DND-41 (cell line): ENCODE measurements at places on chromosomes 16 and 17.
A peak's percentile ranks its signal among the peaks of the same experiment; 100 is the strongest.

DNA sequence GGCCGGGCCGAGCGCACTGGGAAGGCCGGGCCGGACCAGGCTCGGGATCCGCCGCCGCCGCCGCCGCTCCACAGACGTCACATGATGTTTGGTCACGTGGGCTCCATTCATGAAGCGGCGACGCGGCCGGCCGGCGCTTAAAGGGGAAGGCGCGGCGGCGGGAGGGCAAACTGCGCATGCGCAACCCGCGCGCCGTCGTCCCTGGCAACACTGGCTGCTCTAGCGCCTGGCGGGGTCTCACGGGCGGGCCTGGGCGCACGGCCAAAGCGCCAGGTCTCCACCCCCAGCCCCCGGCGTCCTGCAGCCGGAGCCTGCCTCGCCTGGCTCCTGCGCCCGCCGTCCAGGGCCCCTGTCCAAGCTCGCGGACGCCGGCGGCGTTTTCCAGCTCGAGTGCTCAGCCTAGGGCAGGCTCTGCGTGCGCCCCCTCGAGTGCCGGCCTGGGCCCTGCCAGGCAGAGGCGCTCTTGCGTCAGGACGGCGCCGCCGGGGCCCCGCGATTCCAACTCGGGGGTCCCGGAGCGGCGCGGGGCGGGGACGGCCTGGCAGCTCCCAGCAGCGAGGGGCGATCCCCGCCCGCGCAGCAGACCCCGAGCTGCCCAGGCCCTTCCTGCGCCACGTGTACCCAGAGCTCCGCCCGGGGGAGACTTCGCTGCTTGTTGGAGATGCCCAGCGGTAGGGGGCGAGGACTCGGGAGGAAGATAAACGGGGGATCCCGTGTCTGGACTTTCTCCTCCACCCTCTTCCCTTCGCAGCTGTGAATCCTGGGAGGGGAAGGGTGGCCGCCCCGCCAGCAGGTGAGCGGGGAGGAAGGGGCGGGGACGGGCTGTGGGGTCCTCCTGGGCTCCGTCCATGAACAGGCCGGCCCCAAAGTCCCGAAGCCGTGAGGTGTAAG lies at the start of gene MAFG:
MAFG (minus strand) TSS at position 83 of the 891 bp plus-strand sequence. CDS start 4,550 bp downstream, outside the sequence.
- H3K4me3 ChIP-seq = peak within 1 kb of the TSS; percentile 90
- no peaks in the 10 kb centered on the region for H3K27me3 ChIP-seq
- peaks cover 5% of the 10 kb centered on the region; the same call in 1 of the 2 replicates for H3K36me3 ChIP-seq
- H3K4me1 ChIP-seq = peaks cover 47% of the 10 kb centered on the region
- peak within 1 kb of the TSS; percentile 72 for H3K27ac ChIP-seq

DNA sequence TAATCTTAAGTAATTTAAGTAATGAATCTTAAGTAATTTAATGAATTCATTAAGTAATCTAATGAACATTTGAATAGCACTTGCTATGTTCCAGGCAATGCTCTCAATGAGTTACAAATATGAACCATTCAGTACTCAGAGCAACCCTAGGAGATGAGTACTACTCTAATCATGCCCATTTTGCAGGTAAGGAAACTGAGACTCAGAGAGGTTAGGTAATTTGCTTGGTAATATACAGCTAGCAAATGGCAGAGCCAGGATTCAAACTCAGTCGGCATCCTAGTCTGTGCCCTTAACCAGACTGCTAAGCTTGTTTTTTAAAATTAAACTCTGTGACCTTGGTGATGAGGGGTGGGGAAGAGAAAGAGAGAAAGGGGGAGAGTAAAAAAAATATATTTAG lies 25.6 kb downstream of the ACSM1 start:
- no peak overlapping the region for H3K27ac ChIP-seq
- H3K27me3 ChIP-seq = no peaks in the 10 kb centered on the region
- no peaks in the 10 kb centered on the region for H3K36me3 ChIP-seq

GRCh38 chr17:48596735-48597527 lies 3.4 kb upstream of the HOXB5 start:
- H3K27me3 ChIP-seq = peaks cover 3% of the 10 kb centered on the region
- H3K4me3 ChIP-seq = no peak overlapping the region
- DNase-seq = no peak
- H3K36me3 ChIP-seq = no peaks in the 10 kb centered on the region
- no peaks in the 10 kb centered on the region for H3K4me1 ChIP-seq

DNA sequence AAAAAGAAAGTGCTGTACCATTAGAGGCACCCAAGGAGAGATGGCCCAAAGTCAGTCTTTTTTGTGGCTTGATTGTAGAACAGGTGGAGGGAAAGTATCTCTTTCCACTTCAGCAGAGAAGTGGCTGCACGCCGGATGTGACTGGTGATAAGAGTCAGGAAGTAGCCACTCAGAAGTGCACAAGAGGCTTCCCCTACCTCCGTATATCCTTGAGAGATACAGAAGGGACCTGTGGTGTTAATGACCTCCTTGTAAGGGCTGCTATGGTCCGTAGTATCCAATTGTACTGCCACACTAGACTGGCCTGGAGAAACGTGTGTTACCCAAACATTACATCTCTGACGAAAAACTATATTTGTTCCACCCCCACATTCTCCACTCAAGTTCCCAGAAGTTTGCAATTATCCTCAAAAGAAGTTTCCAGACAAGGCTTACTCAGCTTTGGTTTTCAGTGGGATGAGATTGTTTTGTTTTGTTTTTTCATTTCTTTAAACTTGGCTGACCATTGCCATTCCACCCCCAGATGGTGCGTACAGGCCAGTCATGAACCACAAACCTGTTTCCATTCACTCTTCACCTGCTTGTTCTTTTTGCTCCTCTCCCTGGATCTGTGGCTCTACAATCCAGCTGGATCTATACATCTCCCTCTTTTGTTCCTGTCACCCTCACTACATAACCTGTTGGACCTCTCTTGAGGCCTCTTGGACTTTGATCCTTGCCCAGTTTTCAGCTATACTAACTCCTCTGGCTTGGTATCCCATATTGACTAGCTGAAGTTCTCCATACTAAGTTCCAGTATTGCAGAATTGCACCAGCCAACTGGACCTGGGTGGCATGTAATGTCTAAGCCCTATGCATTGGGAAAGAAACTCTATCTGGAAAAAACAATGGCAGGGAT lies 20.7 kb upstream of the MED13 start:
- no peak for DNase-seq
- no peak overlapping the region for H3K4me3 ChIP-seq
- H3K27ac ChIP-seq = no peak overlapping the region
- no peaks in the 10 kb centered on the region for H3K4me1 ChIP-seq
- no peaks in the 10 kb centered on the region for H3K27me3 ChIP-seq

DNA sequence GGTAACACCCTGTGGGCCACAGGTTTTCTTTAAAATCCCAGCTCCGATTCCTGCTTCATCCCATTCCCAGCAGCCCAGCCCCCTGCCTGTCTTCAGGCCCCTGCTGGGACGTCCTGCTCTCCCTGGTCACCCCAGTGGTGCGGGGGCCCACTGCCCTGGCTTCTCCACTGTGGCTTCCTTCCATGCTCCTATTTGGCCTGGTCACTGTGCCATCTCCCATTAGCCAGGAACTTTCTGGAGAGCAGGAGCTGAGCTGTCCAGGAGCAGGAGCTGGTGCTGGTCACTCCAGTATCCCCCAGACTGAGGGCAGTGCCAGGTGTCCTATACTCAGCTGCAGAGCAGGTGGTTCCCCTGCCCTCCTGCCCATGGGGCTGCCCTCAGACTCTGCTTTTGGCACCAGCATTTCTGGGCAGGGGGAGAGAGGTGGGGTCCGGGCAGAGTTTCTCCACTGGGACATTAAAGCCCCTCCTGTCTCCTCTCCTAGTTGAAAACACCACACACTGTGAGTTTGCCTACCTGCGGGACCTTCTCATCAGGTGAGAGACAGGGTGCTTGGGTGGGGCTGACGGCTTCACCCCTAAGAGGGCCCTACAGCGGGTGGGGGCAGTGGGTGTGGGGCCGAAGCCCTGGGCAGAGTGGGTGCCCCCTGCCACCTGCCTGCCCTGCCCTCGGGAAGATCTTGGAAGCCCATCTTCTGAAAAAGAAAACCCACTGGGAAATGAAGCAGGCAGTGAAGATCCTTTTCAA lies 356.2 kb downstream of the SEC14L1 start:
- no peak overlapping the region for H3K4me3 ChIP-seq
- peaks cover 88% of the 10 kb centered on the region for H3K36me3 ChIP-seq
- DNase-seq = peak; percentile 4
- H3K27ac ChIP-seq = no peak overlapping the region

GRCh38 chr17:60392845-60393702 lies 1.1 kb upstream of the USP32 start:
- H3K4me3 ChIP-seq = peak overlapping the region; percentile 81
- DNase-seq = peak; percentile 53
- no peaks in the 10 kb centered on the region for H3K27me3 ChIP-seq
- no peaks in the 10 kb centered on the region; the same call in 1 of the 2 replicates for H3K36me3 ChIP-seq
- H3K27ac ChIP-seq = peak overlapping the region; percentile 99

DNA sequence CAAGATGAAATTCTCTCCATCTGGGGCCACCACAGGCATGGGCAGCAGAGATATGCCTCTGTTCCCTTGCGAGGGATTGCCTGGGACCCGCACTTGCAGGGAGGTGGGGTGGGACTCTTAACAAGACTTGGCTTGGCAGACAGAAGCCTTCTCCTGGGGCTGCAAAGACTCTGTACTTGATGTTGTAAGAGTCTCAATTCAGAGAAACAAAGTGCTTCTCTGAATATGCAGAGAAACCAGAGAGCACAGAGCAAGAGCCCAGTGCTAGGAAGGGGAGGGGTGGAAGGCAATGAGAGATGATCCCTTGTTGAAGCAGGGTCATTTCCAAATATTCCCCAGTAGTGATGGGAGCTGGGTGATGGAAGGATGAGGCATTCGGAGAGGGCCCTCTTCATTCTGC lies 2.2 kb downstream of the MMP28 start:
- no peaks in the 10 kb centered on the region for H3K36me3 ChIP-seq
- H3K4me1 ChIP-seq = 0 out of 2 replicates have a peak, but pooled peaks cover 3% of the 10 kb centered on the region
- no peak overlapping the region for H3K27ac ChIP-seq
- H3K4me3 ChIP-seq = no peak overlapping the region

DNA sequence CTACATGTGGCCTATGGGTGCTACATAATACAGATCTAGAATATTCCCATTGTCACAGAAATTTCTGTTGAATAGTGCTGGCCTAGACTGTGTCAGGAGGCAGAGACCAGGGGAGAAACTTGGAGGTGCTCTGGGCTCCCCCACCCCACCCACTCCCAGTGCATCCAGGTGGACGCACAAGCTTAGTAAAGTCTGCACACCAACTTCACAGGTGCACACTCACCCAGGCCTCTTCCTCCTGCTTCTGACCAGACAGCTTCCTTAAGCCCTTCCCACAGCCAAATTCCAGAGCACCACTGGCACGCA lies 7.6 kb upstream of the CNP start:
- DNase-seq = no peak
- H3K36me3 ChIP-seq = no peaks in the 10 kb centered on the region
- H3K27me3 ChIP-seq = no peaks in the 10 kb centered on the region
- H3K27ac ChIP-seq = no peak overlapping the region

DNA sequence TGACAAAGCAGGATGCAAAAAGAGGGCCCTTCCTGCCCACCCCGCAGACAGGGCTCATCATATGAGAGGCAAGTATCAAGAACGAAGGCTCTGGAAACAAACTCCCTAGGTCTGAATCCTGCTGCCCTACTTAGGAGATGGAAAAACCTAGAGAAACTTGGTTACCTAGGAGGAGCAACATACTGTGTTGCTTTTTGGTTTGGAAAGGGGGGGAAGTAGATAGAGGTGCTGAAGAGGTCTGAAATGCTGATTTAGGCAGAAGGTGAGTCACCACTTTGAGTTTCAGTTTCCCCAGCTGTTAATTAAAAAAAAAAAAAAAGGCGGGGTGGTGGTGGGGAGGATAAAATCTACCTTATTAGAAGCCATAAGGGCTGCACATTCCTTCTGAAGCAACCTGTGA lies 1.5 kb downstream of the N4BP1 start:
- 0 out of 2 replicates have a peak overlapping the region, but pooled peaks have one; percentile 27 for H3K27ac ChIP-seq
- no peaks in the 10 kb centered on the region for H3K27me3 ChIP-seq
- H3K36me3 ChIP-seq = peaks cover 20% of the 10 kb centered on the region
- DNase-seq = no peak

- H3K4me1 ChIP-seq = no peaks in the 10 kb centered on the region
- DNase-seq = no peak
- H3K27me3 ChIP-seq = no peaks in the 10 kb centered on the region
- no peak overlapping the region for H3K27ac ChIP-seq
These were observed 54.3 kb upstream of the RBFOX3 start for GRCh38 chr17:79664930-79665737.

DNA sequence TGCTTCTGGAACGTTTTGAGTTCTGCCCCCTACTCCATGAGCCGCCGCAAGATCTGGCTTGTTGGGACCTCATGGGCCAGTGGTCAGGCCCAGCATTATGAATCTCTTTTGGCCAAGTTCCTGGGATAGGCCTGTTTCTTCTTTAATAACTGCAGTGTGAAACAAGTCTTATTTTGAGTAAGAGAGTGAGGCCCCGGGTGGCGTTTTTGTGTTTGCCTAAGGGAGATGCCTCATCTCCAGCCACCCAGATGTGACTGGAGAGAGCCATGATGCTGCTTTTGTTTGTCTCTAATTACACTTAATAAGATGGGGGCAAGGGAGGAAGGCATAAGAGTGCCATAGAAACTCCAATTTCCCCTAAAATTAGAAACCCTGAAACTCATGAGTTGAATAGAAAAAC lies 39.8 kb downstream of the KSR1 start:
- H3K36me3 ChIP-seq = no peaks in the 10 kb centered on the region
- H3K4me3 ChIP-seq = no peak overlapping the region
- DNase-seq = no peak
- H3K4me1 ChIP-seq = no peaks in the 10 kb centered on the region

- peaks cover 75% of the 10 kb centered on the region for H3K4me1 ChIP-seq
- H3K36me3 ChIP-seq = peaks cover 78% of the 10 kb centered on the region
- no peak for DNase-seq
- peak within 1 kb of the TSS; percentile 96 for H3K4me3 ChIP-seq
These were observed at the start of gene MAZ for GRCh38 chr16:29806099-29806579. Gene MAZ (plus strand): TSS chr16:29806529. CDS start chr16:29806702, 173 bp downstream.

DNA sequence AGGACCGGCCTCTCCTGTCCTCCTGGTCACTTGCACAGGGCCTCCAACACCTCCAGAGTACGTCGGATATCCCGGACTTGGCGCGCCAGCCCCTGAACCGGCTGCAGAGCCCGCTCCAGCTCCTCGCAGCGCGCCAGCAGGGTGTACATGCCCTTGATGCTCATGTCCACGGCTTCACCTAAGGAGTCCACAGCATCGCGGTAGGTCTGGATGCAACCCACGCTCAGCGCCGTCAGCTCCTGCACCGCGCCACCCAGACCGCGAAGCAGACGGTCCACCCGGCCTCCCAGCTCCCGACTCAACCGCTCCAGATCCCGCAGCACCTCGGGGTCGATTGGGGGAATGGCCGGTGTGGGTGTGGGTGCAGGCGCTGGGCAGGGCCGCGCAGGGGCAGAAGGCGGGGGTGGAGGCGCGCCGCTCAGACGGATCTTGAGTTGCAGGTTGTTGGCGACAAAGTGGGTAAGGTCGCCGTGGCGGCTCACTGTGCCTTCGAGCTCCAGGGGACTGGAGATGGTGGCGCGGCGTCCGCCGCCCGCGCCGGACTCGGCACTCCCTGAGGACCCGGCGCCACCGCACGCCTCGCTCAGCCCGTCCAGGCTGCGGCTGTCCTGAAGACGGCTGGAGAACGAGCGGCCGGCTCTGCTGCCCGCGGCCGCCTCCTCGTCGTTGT lies 804 bp downstream of the BORCS6 start:
- H3K27ac ChIP-seq = peak overlapping the region; percentile 99
- peak; percentile 27 for DNase-seq
- H3K4me1 ChIP-seq = peaks cover 76% of the 10 kb centered on the region
- H3K27me3 ChIP-seq = no peaks in the 10 kb centered on the region
